ENCODE measurements at places on chromosomes 1 and 21.

- no peak for DNase-seq
These were observed 6.4 kb downstream of the SCNN1D start for GRCh38 chr1:1286313-1287261.

- DNase-seq, result no peak
These were observed 29.1 kb upstream of the SEC16B start for GRCh38 chr1:177998696-177999631.

GRCh38 chr1:7771823-7772299 lies 765 bp downstream of the VAMP3 start:
- no peak for DNase-seq

- DNase-seq, result no peak
These were observed 66.6 kb downstream of the SPAG17 start for GRCh38 chr1:118118469-118118868.

GRCh38 chr1:67534627-67535065 lies 104.4 kb upstream of the SERBP1 start:
- no peak for DNase-seq

GRCh38 chr1:230819976-230820375 lies 48.3 kb downstream of the C1orf198 start:
- no peak for DNase-seq

DNA sequence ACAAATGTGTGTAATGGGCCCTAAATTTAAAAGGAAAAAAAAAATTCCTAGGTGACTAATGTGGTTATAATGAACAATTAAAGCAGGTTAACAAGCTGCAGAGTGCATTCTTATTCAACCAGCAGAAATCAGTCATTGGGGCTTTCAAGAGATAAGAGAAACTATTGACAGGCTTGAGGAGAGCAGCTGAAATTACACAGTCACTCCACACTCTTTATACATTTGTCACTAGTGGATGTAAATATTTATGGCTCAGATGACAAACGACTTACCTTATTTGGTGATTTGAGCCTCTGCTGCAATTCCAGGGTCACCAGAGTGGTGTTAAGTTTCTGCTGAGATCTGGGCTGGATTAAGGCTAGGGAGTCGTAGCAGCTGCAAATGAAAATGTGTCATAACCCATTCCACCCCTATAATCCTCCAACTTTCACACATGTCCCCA lies 896.3 kb downstream of the TTLL7 start:
- no peak for DNase-seq

DNA sequence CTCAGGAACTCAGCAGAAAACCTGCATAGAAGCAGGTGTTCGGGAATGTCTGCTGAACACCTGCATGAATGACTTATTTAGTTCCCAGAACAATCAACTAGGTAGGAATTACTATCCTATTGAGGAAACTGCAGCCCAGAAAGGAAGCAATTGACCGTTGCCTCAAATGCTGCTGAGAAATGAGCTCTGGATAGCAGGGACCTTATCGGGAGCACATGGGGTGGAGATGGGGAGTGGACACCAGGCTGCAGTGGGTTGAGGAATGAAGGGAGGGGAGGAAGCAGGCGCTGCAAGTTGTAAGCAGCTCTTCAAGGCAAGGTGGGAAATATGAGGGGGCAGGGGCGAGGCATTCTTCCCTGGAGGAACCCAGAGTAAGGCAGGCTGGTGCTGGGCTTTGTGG lies 10.8 kb upstream of the CDCP2 start:
- no peak for DNase-seq
